Myocyte (in vitro differentiated cells): ENCODE measurements at places on chromosomes 13 and 19. TPM values are rescaled to one million over a fixed set of nuclear protein-coding genes. Genes with fewer than 3 reads are reported as not detected.

DNA sequence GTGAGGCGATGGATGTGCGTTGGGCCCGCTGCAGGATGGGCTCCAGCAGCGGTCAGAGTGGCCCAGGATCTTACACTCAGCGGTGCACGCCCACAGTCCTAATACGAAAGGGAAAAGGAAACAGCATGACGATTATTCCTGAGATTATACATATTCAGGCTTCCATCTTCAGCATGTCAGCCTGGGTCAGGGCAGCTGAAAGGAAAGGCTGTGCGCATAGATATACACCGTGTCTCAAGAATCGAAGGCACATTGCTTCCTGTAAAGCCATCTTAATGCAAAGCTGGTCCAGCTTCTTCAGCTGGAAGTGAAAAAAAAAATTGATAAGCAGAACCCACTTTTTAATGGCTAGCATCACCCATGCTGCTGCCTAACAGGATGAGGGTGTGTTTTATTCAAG is 3.6 kb downstream of the PCDH8 start:
- DNase-seq = no peak

C1QTNF9 gene
- not detected in 2 replicates for total RNA-seq

DNA sequence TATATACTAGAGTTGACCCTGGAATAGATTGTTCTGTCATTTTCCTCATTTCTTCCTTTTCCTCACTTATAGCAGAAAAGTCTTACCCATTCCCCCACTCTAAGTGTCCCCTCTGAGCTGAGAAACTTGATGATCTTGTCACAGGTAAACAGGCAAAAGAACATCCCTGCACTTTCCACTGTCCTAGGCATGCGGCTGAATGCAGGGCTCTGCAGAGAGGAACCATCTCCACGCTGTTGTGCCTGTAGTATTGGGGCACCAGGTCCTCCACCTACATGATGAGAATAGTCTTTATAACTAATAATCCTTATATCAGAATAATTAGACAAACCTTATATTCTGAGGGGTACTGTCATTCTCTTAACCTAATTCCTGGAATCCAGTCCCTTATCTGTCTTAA is 211.3 kb downstream of the RBM26 start:
- DNase-seq = no peak

ZNF844 gene
- 3.1 and 4.0 TPM in 2 replicates for total RNA-seq

- DNase-seq = no peak
Observed at GRCh38 chr13:73616861-73617260, 517.3 kb downstream of the KLF12 start.

SLITRK6 gene
- total RNA-seq = not detected in 2 replicates

DNA sequence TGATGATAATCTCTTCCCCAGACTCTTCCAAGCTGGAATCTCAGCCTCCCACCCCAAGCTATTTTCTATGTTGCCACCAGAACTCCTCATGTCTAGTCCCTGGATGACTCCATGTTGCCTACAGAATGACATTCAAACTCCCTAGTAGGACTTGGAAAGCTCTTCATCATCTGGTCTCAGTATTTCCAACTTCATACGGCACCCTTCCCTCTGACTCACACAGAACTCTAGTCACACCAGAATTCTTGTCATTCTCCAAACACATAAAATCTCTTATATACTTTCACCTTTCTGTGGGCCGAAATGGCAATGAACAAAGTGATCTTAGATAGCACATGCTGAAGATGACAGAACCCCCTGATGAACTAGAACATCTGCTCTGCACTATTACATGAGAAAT is 86.2 kb downstream of the CAB39L start:
- DNase-seq = peak; percentile 54

DNA sequence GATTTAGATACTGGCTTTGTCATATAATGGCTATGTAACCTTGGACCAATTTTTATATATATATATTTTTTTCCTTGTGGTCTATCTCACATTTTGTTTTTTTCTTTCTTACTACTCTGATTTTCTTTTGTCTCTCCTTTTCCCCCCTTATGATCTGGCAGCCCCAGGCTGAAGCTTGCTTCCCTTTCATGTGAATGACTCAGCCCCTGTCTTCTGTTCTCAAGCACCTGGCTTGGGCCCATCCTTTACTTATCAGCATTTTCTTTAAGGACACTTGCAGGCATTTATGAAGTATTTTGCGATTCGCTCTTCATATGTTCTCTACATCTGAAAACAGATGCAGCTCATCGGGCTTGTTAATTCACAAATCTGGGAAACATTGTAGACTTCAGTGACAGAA is 163.6 kb downstream of the SPRY2 start:
- DNase-seq = no peak

GAPDHS gene
- total RNA-seq = not detected in 2 replicates

DNA sequence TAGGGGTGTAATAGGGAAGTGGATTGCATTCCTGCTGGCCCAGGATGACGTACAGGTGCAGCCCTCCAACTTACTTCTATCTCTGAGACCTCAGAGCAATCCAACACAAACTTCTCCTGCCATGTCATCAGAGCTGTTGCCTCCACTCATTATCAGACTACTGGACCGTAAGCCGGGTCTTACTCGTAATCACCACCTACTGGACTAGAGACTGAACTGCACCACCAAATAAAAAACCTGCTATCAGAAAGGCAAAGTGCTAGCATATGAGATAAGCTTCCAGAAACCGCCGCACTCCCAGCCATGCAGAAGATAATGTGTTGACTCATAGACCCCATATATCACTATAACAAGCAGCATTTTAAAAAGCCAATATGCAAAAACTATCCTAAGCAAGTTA is 102.0 kb downstream of the SLITRK1 start:
- DNase-seq = peak; percentile 4
